NCI-H1048 (cell line): ENCODE measurements at places on chromosomes 1 and 21.

DNA sequence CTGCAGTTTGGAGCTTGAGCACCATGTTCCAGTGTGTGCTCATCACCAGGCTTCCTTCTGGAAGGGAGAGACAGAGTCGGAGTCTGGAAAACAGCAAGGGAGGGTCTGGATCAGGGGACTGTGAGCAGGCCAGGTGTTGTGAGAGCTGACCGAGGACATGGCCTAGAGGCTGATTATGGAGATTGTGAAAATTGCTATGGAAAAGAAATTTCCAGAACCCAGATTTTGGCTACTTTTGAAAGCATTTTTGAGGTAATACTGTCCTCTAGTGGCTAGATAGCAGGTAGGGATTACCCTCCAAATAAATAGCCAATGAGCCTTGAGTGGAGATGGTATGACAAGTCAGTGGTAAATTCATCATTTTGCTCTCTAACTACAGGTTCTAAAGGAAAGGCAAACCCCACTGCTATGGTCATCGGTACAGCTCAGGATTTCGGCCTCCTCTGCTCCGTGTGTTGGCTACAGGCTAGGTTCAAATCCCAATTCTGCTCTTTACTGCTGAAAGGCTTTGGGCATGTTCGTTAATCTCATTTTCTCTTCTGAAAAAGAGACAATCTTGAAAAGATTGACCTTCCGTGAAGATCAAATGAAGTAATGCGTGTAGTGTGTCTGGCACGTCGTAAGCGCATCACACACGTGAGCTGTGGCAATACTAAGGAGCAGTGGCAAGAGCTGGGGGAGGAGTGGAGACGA, 1.0 kb upstream of the HAO2 start:
- DNase-seq: peak; percentile 25

DNA sequence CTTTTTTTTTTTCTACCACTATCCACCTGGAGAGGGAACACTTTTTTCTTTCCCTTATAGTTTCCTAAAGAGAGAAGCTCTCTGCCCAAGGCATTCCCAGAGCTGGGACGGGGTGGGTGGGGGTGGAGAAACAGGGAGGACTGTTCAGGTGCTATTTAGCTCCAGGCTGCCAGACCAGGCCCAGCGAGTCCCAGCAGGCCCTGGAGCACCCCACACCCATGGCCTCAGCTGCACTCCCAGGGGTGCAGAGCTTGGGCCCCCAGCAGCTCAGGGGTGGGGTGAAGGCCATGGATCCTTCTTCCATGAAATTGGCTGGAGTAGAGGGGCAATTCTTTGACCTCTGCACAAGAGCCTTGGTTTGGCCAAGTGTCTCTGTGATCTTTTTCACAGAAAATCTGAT, 4.1 kb downstream of the ETV3L start:
- no peak for DNase-seq

- DNase-seq: no peak
Observed at GRCh38 chr1:224779536-224779935, 149.9 kb upstream of the DNAH14 start.

DNA sequence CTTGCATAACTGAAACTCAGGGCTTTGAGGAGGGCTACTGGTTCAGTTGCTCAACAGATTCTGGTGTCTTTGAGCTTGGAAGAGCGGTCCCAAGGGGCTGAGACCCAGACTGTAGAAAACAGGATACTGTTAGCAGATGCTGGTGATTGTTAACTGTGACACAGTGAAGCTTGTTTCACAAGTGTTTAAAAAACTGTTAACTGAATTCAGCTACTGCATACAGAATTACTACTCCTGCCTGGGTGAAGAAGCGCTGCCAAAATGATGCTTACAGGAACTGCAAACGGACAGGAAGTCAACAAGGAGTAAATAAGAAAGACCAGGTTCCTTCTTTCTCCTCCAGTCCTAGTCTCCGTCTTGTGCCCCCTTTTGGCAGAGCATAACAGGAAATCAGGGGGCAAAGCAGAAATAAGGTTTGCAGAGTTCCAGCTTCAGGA, 195.3 kb upstream of the USP25 start:
- DNase-seq: no peak

DNA sequence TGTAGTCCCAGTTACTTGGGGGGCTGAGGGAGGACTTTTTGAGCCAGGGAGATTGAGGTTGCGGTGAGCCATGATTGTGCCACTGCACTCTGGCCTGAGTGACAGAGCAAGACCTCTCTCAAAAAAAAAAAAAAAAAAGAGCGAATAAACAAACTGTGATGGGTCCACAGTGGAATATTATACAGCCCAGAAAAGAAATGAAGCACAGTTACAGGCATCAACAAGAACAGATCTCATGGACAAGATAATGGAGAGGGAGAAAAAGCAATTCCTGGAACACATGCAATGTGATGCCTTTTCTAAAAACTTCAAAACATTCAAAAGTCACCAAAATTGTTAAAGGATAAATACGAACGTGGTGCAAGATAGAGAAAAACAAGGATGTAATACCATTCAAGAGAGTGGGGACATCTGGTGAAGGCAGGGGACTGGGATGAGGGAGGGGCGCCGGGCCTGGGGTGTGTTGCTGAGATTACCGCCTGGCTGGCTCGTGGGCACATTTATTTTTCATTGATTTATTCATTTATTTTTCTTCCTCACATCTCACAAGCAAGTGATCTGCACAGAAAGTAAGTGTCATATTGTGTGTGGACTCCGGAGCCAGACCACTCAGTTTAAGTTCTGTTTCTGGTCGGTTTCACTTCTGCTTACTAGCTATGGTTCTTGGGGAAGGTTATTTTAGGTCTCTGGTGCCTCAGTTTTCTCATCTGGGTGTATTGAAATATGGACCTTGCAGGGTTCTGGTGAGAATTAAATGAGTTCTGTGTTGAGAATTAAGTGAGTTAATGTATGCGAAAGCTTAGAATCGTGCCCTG, 30.1 kb downstream of the ABCG1 start:
- DNase-seq: no peak

- DNase-seq: no peak
Observed at GRCh38 chr1:41794031-41794430, 124.7 kb downstream of the HIVEP3 start.

GRCh38 chr1:8189931-8190483, 127.9 kb upstream of the SLC45A1 start:
- no peak for DNase-seq

- DNase-seq: no peak
Observed at GRCh38 chr1:3261007-3261968, 192.3 kb downstream of the PRDM16 start.

GRCh38 chr1:203625628-203626019, 1.0 kb upstream of the ATP2B4 start:
- peak; percentile 41 for DNase-seq

- DNase-seq: no peak
Observed at GRCh38 chr1:147349533-147349932, 107.0 kb downstream of the CHD1L start.

DNA sequence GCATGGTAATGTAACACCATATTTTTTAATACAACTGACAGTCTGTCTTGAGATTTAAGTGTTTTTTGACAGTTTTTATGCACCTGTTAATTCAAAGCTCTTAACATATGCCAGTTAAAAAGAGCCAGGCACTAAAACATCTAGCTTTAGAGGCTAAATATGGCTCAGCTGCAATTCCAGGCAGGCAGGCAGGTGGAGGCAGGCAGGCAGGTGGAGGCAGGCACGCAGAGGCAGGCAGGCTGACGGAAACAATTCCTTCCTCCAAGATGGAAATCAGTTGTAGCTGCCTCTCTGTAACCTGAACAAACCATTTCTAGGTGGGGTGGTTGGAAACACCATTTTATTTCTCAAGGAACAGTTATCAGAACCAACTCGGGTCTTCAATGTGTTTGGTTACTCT, 51.2 kb downstream of the GORAB start:
- no peak for DNase-seq
